Thyroid gland (tissue), 4 donors: ENCODE measurements at places on chromosomes 3 and 15. TPM values are rescaled to one million over a fixed set of nuclear protein-coding genes. Genes with fewer than 3 reads are reported as not detected.

FETUB gene
- total RNA-seq = not detected

LSAMP gene
- 1.9 TPM for total RNA-seq

COPS2 gene
- 80.0 TPM for total RNA-seq

SLC30A4 gene
- total RNA-seq = 12.9 TPM

B3GNT5 gene
- 5.2 TPM for total RNA-seq

SEMA3B gene
- total RNA-seq = 27.4 TPM

GRCh38 chr3:197362081-197362480 is 63.7 kb upstream of the DLG1 start:
- no peak for DNase-seq

- DNase-seq = peak; percentile 8
These were observed 79.4 kb downstream of the EBLN2 start for GRCh38 chr3:73140772-73141442.

DNA sequence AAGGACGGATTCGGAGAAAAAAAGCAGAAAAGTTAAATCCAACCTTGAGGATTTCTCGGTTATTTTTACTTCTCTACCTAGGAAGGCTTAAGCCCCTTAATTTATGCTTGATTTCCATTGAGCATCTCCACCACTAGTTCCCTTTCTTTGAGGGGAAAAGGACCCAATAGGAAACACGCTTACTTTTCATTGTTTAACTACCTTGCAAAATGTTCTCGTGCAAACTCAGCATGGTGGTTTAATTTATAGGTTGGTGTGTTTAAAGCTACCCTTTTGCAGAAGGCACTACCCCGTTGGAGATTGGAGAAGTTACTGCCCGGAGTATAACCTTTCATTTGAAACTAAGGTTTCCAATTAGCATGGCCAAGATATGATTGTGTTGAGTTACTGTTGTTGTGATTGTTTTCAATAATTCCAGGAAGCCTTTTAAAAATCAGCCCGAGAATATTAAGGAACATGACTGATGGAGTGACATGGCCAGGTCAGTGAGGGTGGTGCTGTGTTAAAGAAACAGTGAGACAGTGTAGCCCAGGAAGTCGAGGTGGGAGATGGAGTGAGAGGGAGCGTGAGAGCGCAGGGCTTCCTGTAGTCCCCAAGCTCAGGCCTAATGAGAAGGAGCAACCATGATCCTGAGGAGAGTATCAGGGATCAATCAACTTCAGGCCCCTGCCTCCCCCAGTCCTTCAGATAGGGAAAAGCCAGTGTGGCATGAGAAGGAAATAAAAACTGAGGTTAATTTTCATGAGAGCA is 76.6 kb downstream of the AQP9 start:
- no peak for DNase-seq

- DNase-seq = no peak
These were observed 218.0 kb upstream of the CDIN1 start for GRCh38 chr15:36361351-36361870.

- DNase-seq = no peak
These were observed 483 bp downstream of the MEX3B start for GRCh38 chr15:82045179-82045891.

GRCh38 chr3:156148946-156149381 is 28.6 kb downstream of the KCNAB1 start:
- DNase-seq = no peak
